ENCODE measurements at places on chromosomes 5 and 9. TPM values are rescaled to one million over a fixed set of nuclear protein-coding genes. Genes with fewer than 3 reads are reported as not detected.
A peak's percentile ranks its signal among the peaks of the same experiment; 100 is the strongest.

Gene ZNF354C
- 7.3 TPM for total RNA-seq

Gene CMBL
- 0.64 TPM for total RNA-seq

Gene NCS1
- total RNA-seq = 1.2 TPM

Gene SHROOM1
- 0.42 TPM for total RNA-seq

Gene ANGPTL2
- not detected for total RNA-seq

Gene NMRK1
- 43.5 TPM for total RNA-seq

Gene PCDHAC1
- not detected for total RNA-seq

Gene PRDM9
- not detected for total RNA-seq

Gene NOXA1
- 0.46 TPM for total RNA-seq

Gene FOXD1
- total RNA-seq = not detected

GRCh38 chr5:9524941-9525340 lies 20.9 kb downstream of the SEMA5A start:
- DNase-seq = no peak
- no peak overlapping the region for H3K4me3 ChIP-seq
- H3K27ac ChIP-seq = no peak overlapping the region
- no peaks in the 10 kb centered on the region for H3K4me1 ChIP-seq
- H3K27me3 ChIP-seq = no peaks in the 10 kb centered on the region

- H3K36me3 ChIP-seq = no peaks in the 10 kb centered on the region
- peaks cover 6% of the 10 kb centered on the region for H3K4me1 ChIP-seq
- H3K27ac ChIP-seq = no peak overlapping the region
- no peak for DNase-seq
- H3K27me3 ChIP-seq = peaks cover 60% of the 10 kb centered on the region
Observed at GRCh38 chr5:160375166-160375565, 4.7 kb upstream of the C1QTNF2 start.

DNA sequence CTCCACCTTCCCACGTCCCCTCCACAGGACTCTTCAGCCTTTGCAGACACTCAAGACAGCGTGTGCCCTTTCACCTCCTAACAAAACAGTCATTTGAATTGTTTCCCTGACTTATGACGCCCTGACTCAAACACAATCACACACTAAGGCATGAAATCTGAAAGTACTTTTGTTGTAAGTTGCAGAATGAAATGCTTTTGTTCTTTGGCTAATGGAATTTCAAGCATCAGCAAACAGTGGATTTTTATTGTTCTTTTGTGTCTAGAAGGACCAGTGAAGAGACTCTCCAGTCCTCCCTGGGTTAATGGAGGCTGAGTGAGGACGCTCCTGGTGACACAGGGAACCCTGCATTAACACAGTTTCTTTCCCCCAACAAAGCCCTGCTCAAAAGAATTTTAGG lies 380.1 kb downstream of the CTNND2 start:
- no peak for DNase-seq
- H3K27ac ChIP-seq = no peak overlapping the region
- no peaks in the 10 kb centered on the region for H3K4me1 ChIP-seq
- H3K4me3 ChIP-seq = no peak overlapping the region
- no peaks in the 10 kb centered on the region for H3K27me3 ChIP-seq

DNA sequence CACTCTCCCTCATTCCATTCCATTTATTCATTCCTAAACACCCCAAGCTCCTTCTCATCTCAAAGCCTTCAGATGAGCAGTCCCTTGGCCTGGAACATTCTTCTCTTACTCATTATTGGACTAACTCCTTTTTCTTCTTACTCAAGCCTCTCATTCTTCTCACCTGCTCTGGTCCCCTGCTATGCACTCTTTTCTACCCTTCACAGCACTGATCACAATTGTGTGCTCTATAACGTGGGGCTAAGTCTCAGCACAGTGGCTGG lies 212.4 kb downstream of the MAPKAP1 start:
- H3K27me3 ChIP-seq = no peaks in the 10 kb centered on the region
- H3K4me3 ChIP-seq = no peak overlapping the region
- DNase-seq = no peak

DNA sequence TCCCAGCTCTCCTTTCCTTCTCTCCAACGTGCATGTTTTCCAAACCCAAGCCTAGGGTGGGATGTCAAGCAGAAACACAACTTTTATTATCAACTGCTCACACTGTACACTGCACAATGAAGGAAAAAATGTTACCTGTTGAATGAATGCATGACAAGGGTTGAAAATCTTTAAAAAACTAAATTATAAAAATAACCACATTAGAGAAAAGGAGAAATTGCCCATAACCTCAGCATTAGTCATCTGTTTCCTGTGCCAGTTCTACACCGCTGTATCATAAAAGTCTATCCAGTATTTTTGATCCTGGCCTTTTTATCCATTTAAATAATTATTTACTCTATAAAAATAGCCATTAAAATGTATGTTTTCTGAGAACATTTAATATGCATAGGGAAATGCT lies 101.1 kb downstream of the APBA1 start:
- no peak overlapping the region for H3K27ac ChIP-seq
- no peak for DNase-seq
- H3K4me3 ChIP-seq = no peak overlapping the region
- H3K27me3 ChIP-seq = no peaks in the 10 kb centered on the region
- H3K4me1 ChIP-seq = no peaks in the 10 kb centered on the region

GRCh38 chr5:28164568-28164967 lies 1126.2 kb upstream of the CDH9 start:
- H3K36me3 ChIP-seq = no peaks in the 10 kb centered on the region
- H3K4me3 ChIP-seq = no peak overlapping the region
- H3K27me3 ChIP-seq = no peaks in the 10 kb centered on the region

- no peaks in the 10 kb centered on the region for H3K36me3 ChIP-seq
- no peak overlapping the region for H3K4me3 ChIP-seq
- H3K4me1 ChIP-seq = peaks cover 29% of the 10 kb centered on the region
Observed at GRCh38 chr9:87277346-87277745, 220.3 kb upstream of the DAPK1 start.

GRCh38 chr9:129383019-129383560 lies 205.0 kb upstream of the IER5L start:
- H3K4me1 ChIP-seq = peaks cover 17% of the 10 kb centered on the region
- H3K36me3 ChIP-seq = no peaks in the 10 kb centered on the region
- DNase-seq = no peak

- DNase-seq = no peak
- no peaks in the 10 kb centered on the region for H3K4me1 ChIP-seq
- H3K4me3 ChIP-seq = no peak overlapping the region
- no peak overlapping the region for H3K27ac ChIP-seq
- H3K36me3 ChIP-seq = no peaks in the 10 kb centered on the region
Observed at GRCh38 chr9:129561594-129562281, 59.2 kb downstream of the C9orf50 start.

DNA sequence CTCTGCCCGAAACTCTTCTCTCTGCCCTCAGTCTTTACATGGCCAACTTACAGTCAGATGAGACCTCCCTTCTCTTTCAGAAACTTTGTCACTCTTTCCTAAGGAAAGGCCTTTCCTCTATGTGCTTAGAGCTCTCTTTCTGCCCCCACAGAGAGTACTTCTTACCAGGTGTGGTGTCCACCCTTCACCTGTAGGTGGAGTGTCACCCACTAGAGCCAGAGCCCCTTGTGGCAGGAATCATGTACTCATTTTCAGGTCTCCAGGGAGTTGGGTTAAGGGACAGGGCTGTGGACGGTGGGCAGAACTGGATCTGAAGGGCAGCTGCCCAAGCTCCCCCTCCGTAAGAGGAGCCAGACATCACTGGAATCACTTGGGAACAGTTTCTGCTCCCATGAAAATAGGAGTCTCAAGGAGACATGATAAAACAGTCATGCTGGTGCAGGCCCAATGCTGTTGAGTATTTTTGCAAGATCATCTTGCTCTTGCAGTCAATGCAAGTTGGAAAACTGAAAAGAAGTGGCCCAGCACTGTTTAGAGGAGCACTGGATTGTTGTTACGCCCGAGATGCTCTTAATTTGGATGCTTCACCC lies 436.7 kb downstream of the ZSWIM6 start:
- H3K27me3 ChIP-seq = no peaks in the 10 kb centered on the region
- no peak overlapping the region for H3K4me3 ChIP-seq
- no peak for DNase-seq
- H3K27ac ChIP-seq = no peak overlapping the region
- H3K4me1 ChIP-seq = no peaks in the 10 kb centered on the region
- H3K36me3 ChIP-seq = no peaks in the 10 kb centered on the region

- peaks cover 32% of the 10 kb centered on the region for H3K27me3 ChIP-seq
- DNase-seq = peak; percentile 86
- H3K4me3 ChIP-seq = peak within 1 kb of the TSS; percentile 70
- H3K27ac ChIP-seq = peak within 1 kb of the TSS; percentile 54
Observed at GRCh38 chr9:137046088-137046787, at the start of gene NPDC1. Gene NPDC1, minus strand, starts transcription at chr9:137046177. Its CDS starts 188 bp downstream, at chr9:137045989.

- H3K27ac ChIP-seq = no peak overlapping the region
- H3K4me3 ChIP-seq = no peak overlapping the region
- peaks cover 4% of the 10 kb centered on the region for H3K27me3 ChIP-seq
- H3K4me1 ChIP-seq = no peaks in the 10 kb centered on the region
Observed at GRCh38 chr9:96293498-96294158, 8.3 kb downstream of the HSD17B3 start.

Data from activated CD4-positive, alpha-beta T cell treated with anti-CD3 and anti-CD28 coated beads, Interleukin-2, amount 10 ng/mL, durations not matched to agents 7 days and 5 days (primary cell).